ENCODE measurements at places on chromosomes 4 and X.

DNA sequence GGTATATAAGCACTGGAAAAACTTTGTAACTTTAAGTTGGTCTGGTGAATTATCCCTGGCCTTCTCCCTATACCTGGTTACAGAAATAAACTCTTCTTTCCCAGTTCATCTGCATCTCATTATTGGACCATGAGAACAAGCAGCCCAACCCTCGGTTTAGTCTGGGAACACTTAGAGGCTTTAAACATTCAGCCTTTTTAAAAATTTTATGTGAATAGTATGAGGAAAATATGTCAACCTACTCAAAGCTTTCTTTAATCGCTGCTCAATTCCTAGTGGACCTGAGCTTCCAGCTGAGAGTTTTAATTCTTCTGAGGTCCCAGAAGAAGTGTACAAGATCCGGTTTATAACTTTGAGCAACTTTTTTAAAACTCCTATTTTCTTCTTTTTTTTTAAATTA is 358.6 kb upstream of the NOCT start:
- no peak for DNase-seq

DNA sequence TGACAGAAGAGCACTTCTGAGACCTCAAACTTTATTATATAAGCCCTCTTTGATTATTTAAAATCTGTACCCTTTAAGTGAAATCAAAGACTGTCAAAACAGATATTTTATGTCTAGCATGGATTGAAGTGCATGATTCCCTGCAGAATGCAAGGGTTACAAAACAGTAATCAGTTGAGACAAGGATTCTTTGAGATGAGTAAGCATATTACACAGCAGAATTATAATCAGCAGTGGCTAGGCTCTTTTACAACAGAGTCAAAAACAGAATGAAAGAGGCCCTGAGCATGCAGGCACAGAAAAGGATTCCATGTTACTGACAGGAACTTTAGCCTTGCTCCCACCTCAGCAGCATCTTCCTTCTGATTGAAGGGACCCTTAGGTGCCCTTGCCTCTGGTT is 487.9 kb upstream of the GALNT7 start:
- DNase-seq: peak; percentile 6

- no peak for DNase-seq
Observed at GRCh38 chrX:48474127-48474526, 1.9 kb upstream of the FTSJ1 start.

- DNase-seq: no peak
Observed at GRCh38 chr4:157722146-157722545, 450.7 kb downstream of the GASK1B start.

DNA sequence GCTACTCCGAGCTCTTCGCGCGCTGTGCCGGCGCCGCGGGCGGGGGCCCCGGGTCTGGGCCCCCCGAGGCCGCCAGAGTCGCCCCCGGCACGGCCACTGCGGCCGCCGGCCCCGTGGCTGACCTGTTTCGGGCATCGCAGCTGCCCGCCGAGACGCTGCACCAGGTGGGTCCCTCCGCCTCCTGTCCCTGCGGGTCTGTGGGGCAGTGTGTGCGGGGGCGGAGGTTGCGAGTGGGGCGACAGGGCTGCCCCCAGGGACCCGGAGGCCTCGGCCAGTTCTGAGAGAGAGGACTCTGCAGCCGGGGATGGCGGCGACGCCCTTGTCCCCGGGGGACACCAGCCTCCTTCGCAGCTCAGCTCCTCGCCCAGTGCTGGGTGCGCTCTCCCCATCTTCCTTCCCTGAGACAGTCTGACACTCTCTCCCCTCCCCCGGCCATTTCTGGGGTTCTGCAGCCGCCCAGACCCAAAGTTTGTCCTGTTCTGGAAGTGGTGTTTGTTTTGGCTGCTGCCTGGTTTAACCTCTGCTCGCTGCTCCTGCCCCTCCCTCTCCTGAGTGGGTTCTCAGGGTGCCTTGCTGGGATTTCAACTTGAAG is 609 bp downstream of the REPS2 start:
- DNase-seq: no peak

- no peak for DNase-seq
Observed at GRCh38 chr4:173145131-173145530, 23.5 kb upstream of the GALNT7 start.

- DNase-seq: peak; percentile 18
Observed at GRCh38 chr4:111070390-111070789, 447.5 kb upstream of the PITX2 start.

DNA sequence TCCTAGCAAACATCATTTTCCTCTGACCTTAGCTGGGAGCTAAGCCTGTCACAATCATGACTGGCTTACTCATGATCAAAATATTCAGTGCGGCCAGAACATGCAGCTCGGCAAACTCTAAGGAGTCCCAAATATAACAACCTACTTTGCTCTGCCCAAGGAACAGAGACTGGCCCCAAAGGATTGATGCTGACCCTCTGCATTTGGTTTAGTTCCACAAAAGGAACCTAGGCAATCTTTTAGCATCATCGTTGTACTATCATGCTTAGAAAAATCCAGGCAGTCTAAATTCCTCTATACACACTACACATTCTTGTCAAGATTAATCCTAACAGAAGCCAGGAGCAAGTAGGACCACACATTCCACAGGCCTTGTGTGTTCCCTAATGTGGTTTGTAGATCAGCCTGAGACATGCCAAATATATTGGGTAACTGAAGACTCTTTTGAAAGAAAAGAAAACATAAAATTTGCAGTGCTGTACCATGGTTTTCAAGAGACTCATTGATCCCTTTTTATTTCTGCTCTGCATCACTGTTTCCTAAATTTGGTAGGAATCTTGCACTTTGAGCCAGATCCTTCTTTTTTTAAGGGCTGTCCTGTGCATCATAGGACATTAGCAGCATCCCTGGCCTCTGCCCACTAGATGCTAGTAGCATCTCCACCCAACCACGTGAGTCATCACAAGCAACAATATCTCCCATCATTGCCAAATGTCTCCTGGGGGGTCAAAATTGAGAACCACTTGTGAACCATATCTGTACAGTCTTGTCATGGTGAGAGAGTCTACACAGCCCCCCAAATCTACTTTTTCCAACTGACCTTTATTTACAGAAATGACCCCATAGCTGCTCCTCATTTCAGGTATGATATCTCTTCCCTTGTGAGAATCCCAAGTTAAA is 17.6 kb upstream of the CC2D2A start:
- DNase-seq: peak; percentile 98

DNA sequence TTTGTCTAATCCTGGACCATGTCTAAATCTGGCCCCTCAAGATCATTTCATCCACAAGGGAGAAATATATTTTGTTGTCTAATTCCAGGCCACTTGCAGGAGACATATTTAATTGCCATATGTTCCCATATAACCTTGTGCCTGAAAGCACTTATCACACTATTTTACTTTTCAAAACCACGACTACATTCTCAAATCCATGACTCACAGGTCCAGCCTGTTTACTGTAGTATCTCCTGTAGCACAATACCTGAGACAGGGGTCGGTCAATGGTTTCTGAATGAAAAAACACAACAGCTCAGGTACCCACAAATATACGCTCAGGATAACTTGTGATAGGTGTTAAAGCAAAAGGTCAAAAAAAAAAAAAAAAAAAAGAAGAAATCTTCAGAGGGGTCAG is 60.9 kb downstream of the SEC24D start:
- peak; percentile 43 for DNase-seq

DNA sequence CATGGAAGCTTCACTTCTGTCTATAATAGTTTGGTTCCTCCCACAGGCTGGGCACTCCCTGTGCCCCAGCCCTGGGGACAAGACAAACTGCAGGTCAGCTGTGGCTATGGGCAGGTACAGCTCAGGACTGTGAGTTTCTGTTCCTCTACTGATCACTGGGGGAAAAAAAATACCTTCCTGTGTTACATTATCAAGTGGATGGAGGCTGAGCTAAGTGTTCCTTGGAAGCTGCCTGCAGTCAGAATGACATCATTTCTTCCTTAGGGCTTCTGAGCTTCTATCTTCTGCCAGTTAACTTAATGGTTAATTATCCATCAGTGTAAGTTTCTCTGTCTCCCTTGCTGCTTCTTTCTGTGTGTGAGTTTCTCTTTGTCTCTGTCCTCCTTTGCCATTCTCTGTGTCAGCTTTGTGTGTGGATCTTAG is 4.6 kb downstream of the RAB33A start:
- no peak for DNase-seq

GRCh38 chr4:23851464-23851863 is 38.4 kb downstream of the PPARGC1A start:
- DNase-seq: no peak

GRCh38 chr4:155419266-155419665 is 42.5 kb upstream of the MAP9 start:
- DNase-seq: no peak

- no peak for DNase-seq
Observed at GRCh38 chrX:69815519-69815918, 199.6 kb downstream of the EDA start.

GRCh38 chr4:112968451-112969159 is 80.8 kb upstream of the ANK2 start:
- peak; percentile 35 for DNase-seq

DNA sequence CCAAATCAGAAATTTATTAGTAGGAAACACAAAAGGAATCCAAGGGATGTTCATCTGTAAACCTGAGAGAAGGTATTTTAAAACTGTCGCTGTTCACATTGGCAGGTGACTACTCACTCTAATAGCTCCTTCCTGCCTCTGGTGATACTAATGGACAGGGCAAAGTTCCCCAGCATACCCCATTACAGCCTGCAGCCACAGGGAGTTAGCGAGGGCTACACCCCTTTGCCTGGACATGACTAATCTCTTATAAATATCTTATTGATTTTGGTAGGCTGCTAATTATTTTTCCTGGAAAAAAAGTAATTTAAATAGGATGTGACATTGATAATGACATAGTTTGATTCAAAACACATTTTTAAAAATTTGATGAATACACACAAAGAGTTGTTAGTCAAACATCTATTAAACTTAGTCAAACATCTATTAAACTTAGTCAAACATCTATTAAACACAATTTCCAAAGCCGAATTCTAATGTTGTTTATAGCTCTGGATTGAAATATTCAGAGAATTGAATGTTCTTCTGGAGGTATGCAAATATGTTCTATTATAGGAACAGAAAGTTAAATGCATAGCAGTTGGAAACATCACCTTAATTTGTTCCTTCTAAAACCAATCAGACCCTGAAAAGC is 83.0 kb upstream of the CBR4 start:
- no peak for DNase-seq

DNA sequence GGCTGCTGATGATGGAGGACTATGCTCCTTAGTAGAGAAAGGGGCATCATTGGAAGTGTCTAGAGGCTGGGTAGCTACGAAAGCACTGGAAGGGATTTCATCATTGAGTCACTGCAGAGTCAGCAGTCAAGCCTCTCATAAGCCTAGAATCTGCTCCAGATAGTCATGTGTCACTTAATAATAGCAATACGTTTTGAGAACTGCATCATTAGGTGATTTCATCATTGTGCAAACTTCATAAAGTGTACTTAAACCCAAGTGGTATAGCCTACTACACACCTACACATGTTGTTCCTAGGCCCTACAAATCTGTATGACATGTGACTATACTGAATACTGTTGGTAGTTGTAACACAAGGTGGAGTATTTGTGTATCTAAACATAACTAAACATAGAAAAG is 165.6 kb downstream of the PTTG2 start:
- no peak for DNase-seq

DNA sequence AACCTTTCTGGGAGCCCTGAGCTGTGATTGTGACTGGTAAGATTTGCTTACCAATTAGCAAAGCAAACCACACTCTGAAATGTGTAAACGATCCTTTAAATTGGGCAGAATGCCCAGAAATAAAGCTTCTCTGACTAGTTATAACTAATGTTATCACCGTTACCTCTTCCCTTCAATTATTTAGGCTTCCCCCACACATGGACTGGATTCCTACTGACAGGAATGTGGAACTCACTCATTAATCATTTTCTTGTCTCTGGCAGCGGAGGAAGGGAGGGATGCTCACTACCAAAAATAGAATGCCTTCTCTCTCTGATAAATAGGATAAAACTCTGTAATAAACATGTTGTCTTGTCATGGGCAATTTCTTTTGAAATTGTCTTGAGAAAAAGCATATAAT is 25.3 kb upstream of the NWD2 start:
- no peak for DNase-seq

DNA sequence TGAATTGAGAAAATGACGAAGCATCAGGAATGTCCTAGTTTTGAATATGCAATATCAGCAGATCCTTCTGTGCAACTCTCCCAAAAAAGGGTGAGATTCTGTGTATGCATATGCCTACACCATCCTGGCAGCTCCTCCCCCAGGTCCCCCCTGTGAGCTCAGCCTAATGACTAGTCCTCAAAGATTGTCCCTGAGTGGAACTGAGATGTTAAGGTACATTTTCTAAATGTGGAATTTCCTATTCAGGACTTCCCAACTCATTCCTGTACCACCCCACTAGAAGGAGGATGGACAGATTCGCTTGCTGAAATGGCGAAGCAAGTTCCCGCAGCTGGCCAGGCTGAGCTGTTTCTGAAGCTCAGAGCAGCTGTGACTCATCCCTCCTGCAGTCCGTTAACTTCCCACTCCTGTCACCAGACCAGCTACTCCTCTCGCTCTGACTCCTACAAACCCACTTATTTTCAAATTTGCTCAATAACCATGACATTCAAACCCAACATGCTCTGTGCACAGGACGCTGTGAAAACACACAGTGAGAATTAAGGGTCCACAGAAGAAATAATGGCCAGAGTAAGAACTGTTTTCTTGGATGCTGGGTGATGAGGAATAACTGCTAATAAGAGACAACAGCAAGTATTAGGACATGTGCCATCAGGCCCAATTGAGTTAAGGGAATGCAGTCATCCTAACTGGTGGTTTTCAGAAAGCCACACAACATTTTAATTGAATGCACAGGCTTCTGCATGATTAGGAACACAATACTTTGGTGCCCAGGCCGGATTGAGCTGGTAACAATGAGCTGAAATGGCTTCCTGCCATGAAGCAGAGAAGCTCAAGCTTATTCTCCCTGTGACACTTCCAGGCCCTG is 40.0 kb upstream of the IRF2 start:
- peak; percentile 80 for DNase-seq

GRCh38 chr4:101835121-101835904 is 44.8 kb downstream of the BANK1 start:
- peak; percentile 15 for DNase-seq

DNA sequence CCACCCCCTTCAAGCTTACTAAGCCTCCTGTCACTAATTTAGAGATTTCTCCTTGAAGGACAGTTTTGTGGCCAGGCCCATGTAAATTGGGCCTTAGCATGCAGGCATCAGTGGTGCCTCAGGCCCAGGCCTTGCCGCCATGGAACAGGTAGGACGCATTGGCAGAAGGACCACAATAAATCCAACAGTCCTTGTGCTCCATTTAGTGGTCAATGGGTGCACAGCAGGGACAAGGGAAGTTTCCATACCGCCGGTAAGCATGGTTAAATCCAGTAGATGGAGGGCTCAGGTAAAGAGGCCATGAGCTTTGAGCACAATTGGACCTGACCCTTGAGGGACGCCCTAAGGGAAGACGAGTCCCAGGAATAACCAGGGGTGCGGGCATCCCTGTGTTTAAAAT is 97.3 kb downstream of the UGT2B28 start:
- DNase-seq: no peak

GRCh38 chr4:38917481-38918025 is 49.9 kb downstream of the FAM114A1 start:
- peak; percentile 7 for DNase-seq

GRCh38 chrX:140933016-140933415 is 69.4 kb upstream of the SPANXB1 start:
- no peak for DNase-seq

GRCh38 chrX:147846676-147847075 is 65.0 kb upstream of the FMR1 start:
- no peak for DNase-seq

- no peak for DNase-seq
Observed at GRCh38 chr4:79421483-79421882, 13.5 kb upstream of the GK2 start.

GRCh38 chrX:23503835-23504539 is 163.3 kb upstream of the PRDX4 start:
- DNase-seq: peak; percentile 67

GRCh38 chr4:104128850-104129213 is 365.9 kb downstream of the CXXC4 start:
- DNase-seq: no peak

All from fibroblast of skin of right quadriceps (primary cell).